GM23338 (cell line): ENCODE measurements at places on chromosomes 7 and 10. TPM values are rescaled to one million over a fixed set of nuclear protein-coding genes. Genes with fewer than 3 reads are reported as not detected.

GRCh38 chr7:151837285-151838042, 39.5 kb downstream of the PRKAG2 start:
- H3K36me3 ChIP-seq = no peaks in the 10 kb centered on the region
- peak; percentile 30 for DNase-seq
- no peaks in the 10 kb centered on the region for H3K27me3 ChIP-seq
- H3K27ac ChIP-seq = no peak overlapping the region

DNA sequence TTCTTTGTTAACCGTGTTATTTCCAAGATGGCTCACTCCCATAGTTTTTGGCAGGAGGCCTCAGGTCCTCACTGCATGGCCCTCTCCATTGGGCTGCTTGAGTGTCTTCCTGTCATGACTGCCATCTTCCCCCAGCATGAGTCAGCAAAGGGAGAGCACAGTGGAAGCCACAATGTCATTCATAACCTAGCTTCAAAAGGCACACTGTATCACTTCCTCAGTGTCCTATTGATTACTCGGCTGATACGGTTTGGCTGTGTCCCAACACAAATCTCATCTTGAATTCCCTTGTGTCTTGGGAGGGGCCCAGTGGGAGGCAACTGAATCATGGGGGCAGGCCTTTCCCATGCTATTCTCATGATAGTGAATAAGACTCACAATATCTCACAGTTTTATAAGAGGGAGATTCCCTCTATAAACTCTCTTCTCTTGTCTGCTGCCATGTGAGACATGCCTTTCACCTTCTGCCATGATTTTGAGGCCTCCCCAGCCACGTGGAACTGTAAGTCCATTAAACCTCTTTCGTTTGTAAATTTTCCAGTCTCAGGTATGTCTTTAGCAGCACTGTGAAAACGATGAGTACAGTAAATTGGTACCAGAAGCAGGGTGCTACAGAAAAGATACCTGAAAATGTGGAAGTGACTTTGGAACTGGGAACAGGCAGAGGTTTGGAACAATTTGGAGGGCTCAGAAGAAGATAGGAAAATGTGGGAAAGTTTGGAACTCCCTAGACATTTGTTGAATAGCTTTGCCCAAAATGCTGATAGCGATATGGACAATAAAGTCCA, 106.5 kb downstream of the PRLHR start:
- H3K27ac ChIP-seq = no peak overlapping the region
- H3K36me3 ChIP-seq = no peaks in the 10 kb centered on the region
- H3K4me3 ChIP-seq = no peak overlapping the region
- no peak for DNase-seq
- no peaks in the 10 kb centered on the region for H3K27me3 ChIP-seq

DNA sequence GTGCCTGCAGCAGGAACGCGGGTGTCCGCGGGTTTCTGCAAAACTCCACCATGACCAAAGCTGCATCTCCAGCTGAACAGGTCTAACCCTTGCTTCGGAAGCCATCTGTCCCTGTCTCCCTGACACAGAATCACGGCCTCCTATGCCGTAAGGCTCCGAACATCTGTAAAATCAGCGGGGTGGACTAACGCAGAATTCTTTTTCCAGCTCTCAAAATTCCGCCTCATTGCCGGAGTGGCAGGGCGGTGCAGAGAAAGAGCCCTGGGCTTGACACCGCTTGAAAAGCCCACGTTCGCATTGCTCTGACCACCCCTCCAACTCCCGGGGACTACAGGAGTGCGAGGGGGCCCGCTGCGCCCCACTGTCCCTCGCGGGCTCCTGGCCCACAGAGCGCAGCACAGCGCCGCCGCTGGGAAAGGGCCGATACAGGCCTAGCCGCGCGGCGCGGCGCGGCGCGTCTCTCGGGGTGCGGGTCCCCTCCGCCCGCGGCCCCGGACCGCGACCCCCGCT, 409 bp downstream of the DNMBP start:
- H3K4me1 ChIP-seq = peaks cover 17% of the 10 kb centered on the region; the same call in 1 of the 2 replicates
- 0 out of 2 replicates have a peak, but pooled peaks cover 7% of the 10 kb centered on the region for H3K27me3 ChIP-seq
- no peaks in the 10 kb centered on the region for H3K36me3 ChIP-seq

- DNase-seq = no peak
- no peaks in the 10 kb centered on the region for H3K27me3 ChIP-seq
- 0 out of 2 replicates have a peak, but pooled peaks cover 5% of the 10 kb centered on the region for H3K4me1 ChIP-seq
- H3K4me3 ChIP-seq = no peak overlapping the region
- no peak overlapping the region for H3K27ac ChIP-seq
- no peaks in the 10 kb centered on the region for H3K36me3 ChIP-seq
Observed at GRCh38 chr7:41834805-41835694, 132.2 kb upstream of the INHBA start.

DNA sequence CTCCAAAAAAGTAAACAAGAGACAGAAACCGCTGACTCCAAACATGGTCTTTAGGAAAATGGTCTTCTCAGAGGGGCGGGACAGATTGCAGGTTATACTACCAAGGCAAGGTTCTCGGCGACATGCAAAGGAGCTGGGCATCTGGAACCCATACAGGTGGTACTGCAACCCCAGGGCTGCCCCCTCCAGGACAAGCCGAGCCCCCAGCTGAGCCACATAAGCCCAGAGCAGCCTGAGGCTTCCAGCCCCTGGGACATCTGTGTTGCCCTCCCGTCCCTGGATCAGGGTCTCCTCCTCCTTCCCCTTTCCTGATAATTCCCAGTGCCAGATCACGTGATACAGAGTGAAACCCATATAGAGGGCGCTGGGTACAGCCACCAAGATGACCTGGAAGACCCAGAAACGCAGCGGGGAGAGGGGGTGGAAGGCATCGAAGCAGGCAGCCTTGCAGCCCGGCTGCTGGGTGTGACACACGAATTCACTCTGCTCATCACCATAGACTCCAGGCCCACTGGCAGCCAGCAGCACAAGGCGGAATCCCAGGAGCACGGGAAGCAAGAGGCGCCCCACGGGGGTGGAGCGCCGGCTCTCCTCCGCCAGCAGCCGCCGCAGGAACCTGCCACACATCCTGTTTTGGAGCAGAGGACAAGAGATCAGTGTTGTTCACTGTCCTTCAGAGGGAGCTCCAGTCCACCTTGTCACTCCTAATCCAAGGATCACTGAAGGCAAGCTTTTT, at the start of gene GJC3:
Gene GJC3, minus strand, starts transcription at position 627 of the 736 bp plus-strand sequence. Its CDS starts 0 bp downstream, at position 627.
- H3K4me3 ChIP-seq = peak within 1 kb of the TSS; percentile 49
- no peaks in the 10 kb centered on the region for H3K36me3 ChIP-seq
- peak; percentile 84 for DNase-seq
- peaks cover 9% of the 10 kb centered on the region for H3K4me1 ChIP-seq

- H3K27me3 ChIP-seq = no peaks in the 10 kb centered on the region
- H3K27ac ChIP-seq = no peak overlapping the region; the same call in 1 of the 2 replicates
- no peak overlapping the region for H3K4me3 ChIP-seq
Observed at GRCh38 chr7:139091677-139091996, 17.9 kb downstream of the ZC3HAV1 start.

- no peaks in the 10 kb centered on the region for H3K36me3 ChIP-seq
- no peaks in the 10 kb centered on the region for H3K4me1 ChIP-seq
- H3K27me3 ChIP-seq = no peaks in the 10 kb centered on the region
- no peak overlapping the region for H3K4me3 ChIP-seq
- no peak for DNase-seq
Observed at GRCh38 chr10:27659786-27660185, 85.8 kb downstream of the MKX start.

GRCh38 chr7:89602984-89603383, 551.3 kb upstream of the STEAP1 start:
- H3K27me3 ChIP-seq = no peaks in the 10 kb centered on the region
- DNase-seq = no peak
- H3K4me3 ChIP-seq = no peak overlapping the region
- no peak overlapping the region for H3K27ac ChIP-seq
- H3K36me3 ChIP-seq = no peaks in the 10 kb centered on the region
- H3K4me1 ChIP-seq = no peaks in the 10 kb centered on the region

DNA sequence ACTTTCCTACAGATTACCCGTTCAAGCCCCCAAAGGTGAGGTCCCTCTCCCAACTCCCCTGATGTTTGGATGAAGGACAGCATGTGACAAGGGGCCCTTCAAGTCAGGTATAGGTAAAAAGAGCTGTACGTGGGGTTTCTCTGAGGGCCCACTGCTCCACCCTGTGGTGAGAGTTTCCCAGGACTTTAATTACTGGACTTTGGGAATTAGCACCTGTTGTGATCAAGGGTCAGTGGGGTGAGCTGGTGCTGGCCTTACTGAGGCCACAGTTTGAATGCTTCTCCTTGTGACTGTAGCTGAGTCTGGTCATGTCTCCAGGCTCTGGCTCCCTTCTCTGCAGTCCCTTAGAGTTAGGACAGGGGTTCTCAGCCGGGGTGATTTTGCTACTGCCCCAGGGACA, 16.8 kb downstream of the UBE2D4 start:
- H3K4me3 ChIP-seq = no peak overlapping the region
- no peaks in the 10 kb centered on the region for H3K36me3 ChIP-seq
- H3K4me1 ChIP-seq = 0 out of 2 replicates have a peak, but pooled peaks cover under 1% of the 10 kb centered on the region
- H3K27me3 ChIP-seq = no peaks in the 10 kb centered on the region
- no peak overlapping the region for H3K27ac ChIP-seq

GRCh38 chr10:61159253-61159652, 215.3 kb upstream of the RHOBTB1 start:
- H3K4me3 ChIP-seq = no peak overlapping the region
- H3K36me3 ChIP-seq = no peaks in the 10 kb centered on the region
- H3K27me3 ChIP-seq = no peaks in the 10 kb centered on the region
- 0 out of 2 replicates have a peak, but pooled peaks cover 5% of the 10 kb centered on the region for H3K4me1 ChIP-seq
- DNase-seq = no peak
- H3K27ac ChIP-seq = no peak overlapping the region

DNA sequence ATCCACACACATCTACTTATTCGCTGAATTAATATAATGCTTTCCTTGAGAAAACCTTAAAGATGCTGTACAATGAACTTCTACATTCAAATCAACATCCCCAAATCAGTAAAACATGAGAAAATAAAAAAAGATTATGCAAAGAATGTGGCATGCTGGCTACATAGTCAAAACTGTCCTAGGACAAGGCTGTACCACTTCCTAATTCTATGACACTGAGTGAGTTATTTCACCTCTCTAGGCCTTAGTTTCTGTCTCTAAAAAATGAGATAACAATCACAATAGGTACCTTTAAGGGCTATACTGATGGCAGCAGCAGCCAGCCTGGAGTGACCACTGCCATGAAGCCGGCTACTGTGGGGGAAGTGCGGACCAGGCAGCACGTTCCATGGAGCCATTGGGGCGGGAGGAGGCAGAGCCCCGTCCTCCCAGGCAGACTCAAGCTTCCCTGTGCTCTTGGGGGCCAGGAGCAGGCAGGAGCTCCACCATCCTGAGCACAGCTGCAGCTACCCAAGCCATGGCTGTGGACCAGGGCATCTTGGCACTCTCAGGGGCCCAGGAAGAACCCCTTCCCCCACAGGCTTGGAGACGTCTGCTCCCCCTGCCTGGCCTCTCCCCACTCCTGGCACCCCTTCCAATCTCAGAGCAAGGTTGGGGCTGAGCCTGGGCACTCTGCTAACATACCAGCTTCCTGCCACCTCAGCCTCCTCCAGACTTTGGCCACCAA, 110.2 kb downstream of the ELAPOR2 start:
- peaks cover 26% of the 10 kb centered on the region for H3K4me1 ChIP-seq
- peak; percentile 30 for DNase-seq
- H3K27ac ChIP-seq = no peak overlapping the region
- H3K27me3 ChIP-seq = no peaks in the 10 kb centered on the region
- no peaks in the 10 kb centered on the region for H3K36me3 ChIP-seq

GRCh38 chr10:106189292-106189691, 975.2 kb downstream of the SORCS1 start:
- H3K36me3 ChIP-seq = no peaks in the 10 kb centered on the region
- DNase-seq = peak; percentile 87
- H3K4me3 ChIP-seq = no peak overlapping the region
- H3K27ac ChIP-seq = no peak overlapping the region
- no peaks in the 10 kb centered on the region for H3K4me1 ChIP-seq
- no peaks in the 10 kb centered on the region for H3K27me3 ChIP-seq

GRCh38 chr10:11208908-11209829, 191.5 kb downstream of the CELF2 start:
- H3K27me3 ChIP-seq = no peaks in the 10 kb centered on the region
- no peak for DNase-seq
- H3K4me3 ChIP-seq = no peak overlapping the region
- H3K36me3 ChIP-seq = no peaks in the 10 kb centered on the region
- H3K4me1 ChIP-seq = peaks cover 35% of the 10 kb centered on the region

- H3K27ac ChIP-seq = peak overlapping the region; percentile 79
- peaks cover 35% of the 10 kb centered on the region for H3K4me1 ChIP-seq
- DNase-seq = no peak
- no peak overlapping the region for H3K4me3 ChIP-seq
- no peaks in the 10 kb centered on the region for H3K36me3 ChIP-seq
Observed at GRCh38 chr10:67790534-67791408, 47.2 kb downstream of the DNAJC12 start.

DNA sequence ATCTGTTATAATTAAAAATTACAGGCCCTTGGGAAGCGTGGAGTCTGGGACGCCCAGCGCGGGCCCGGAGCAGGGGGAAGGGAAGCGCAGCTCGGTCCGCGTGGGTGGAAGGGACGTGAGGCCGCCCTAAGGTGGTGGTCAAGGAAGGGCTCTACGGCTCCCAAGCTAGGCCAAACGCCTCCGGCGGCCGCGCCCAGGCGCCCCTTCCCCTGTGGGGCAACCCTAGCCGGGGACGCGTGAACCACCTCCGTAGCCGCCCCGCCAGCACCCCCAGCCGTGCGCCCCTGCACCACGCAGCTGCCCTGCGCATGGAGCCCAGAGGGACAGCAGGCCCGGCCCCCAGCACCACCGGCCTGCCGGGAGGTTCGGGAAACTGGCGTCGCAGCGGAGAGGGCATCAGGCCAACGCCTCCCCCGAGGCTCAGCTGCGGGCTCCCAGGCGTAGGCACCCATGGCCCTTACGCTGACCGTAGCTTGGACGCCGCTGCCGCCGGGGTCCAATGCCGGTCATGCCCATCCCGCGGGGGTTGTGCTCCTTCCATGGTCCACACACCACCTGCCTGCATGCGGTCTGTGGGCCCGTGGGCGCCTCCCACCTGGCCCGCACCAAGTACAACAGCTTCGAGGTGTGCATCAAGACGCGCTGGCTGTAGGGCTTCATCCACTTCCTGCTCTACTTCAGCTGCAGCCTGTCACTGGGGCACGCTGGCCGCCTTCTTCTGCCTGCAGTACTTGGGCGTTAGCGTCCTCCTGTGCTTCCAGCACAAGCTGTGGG, 166.7 kb downstream of the SEPTIN7 start:
- no peak overlapping the region for H3K4me3 ChIP-seq
- no peak overlapping the region for H3K27ac ChIP-seq
- H3K27me3 ChIP-seq = no peaks in the 10 kb centered on the region
- no peaks in the 10 kb centered on the region for H3K36me3 ChIP-seq

GRCh38 chr10:97508342-97508741, 9.6 kb downstream of the UBTD1 start:
- H3K36me3 ChIP-seq = no peaks in the 10 kb centered on the region
- no peaks in the 10 kb centered on the region for H3K27me3 ChIP-seq
- no peak overlapping the region for H3K4me3 ChIP-seq

The LLCFC1 gene
- not detected in 2 replicates for total RNA-seq

The TRPV5 gene
- total RNA-seq = not detected in 2 replicates

The ZYX gene
- 132 and 141 TPM in 2 replicates for total RNA-seq

The OR2A7 gene
- total RNA-seq = 1.6 and 2.2 TPM in 2 replicates
